ENCODE measurements at places on chromosomes 5 and 9. TPM values are rescaled to one million over a fixed set of nuclear protein-coding genes. Genes with fewer than 3 reads are reported as not detected.

The ZNF366 gene
- polyA plus RNA-seq: 4.0 TPM

- no peak for DNase-seq
These were observed 4.9 kb downstream of the AKNA start for GRCh38 chr9:114382699-114383520.

GRCh38 chr9:16469184-16469583 lies 401.3 kb downstream of the BNC2 start:
- no peak for DNase-seq

DNA sequence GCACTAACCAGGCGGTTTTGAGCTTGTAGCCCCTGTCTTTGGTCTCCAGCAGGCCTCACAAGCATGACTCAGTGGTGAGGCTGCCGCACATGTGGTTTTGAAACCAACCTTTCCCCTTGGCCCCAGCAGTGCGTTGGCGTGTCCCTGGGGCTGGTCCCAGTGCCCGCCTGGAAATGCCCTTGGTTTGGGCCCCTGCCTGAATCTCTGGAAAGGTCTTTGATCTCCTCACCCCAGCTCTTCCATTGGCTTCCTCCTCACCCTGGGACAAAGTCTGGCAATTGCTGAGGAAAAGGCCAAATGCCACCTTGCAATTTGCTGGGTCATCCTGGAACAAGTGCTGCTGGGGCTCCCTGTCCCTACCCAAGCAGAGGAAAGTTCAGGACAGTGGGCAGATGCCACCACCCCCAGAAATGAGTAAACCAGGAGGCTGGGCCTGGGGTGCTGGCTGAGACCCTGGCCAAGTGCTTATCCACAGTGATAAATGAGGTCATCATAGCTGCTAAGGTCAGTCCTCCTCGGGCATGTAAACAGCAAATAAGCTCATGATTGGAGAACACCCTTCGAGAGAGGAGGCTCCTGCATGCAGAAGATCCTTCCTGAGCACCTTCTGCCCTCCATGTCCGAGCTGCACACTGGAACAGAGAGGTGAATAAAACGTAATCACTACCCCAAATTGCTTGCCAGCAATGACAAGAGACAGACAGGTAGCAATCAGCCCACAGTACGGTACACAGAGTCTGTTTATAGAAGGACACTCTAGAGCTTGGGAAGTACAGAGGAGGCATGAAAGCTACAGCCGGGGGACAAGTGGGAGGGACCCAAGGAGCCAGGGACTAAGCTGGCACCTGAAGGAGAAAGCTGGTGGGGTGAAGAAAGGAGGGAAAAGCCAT lies 98.9 kb upstream of the CPEB4 start:
- DNase-seq: no peak

GRCh38 chr9:135392511-135392910 lies 87.1 kb upstream of the PPP1R26 start:
- no peak for DNase-seq

- no peak for DNase-seq
These were observed 215.7 kb downstream of the FAM114A2 start for GRCh38 chr5:153823036-153823435.

The PLPPR1 gene
- polyA plus RNA-seq: 9.8 TPM

The NIM1K gene
- 0.70 TPM for polyA plus RNA-seq

The QRFP gene
- polyA plus RNA-seq: 0.35 TPM

DNA sequence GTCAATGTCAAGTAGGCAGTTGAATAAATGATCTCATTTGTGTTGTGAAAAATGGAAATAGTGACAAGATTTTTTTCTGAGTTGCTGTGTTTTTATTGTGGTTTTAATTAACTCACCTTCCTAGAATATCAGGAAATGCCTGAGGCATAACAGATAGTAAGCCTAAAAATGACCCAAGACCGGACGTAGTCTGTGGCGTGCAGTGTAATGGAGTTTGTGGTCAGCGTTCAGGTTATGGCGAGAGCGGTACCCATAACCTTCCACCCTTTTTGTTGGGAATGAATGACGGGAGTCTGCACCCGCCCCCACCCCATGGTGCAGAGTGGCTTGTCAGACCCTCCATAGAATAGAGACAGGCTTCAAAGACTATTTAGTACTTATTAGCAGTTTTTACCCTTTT lies 119.3 kb downstream of the GALNT10 start:
- DNase-seq: no peak

The RNF208 gene
- polyA plus RNA-seq: 4.2 TPM

The REXO4 gene
- 43.6 TPM for polyA plus RNA-seq

DNA sequence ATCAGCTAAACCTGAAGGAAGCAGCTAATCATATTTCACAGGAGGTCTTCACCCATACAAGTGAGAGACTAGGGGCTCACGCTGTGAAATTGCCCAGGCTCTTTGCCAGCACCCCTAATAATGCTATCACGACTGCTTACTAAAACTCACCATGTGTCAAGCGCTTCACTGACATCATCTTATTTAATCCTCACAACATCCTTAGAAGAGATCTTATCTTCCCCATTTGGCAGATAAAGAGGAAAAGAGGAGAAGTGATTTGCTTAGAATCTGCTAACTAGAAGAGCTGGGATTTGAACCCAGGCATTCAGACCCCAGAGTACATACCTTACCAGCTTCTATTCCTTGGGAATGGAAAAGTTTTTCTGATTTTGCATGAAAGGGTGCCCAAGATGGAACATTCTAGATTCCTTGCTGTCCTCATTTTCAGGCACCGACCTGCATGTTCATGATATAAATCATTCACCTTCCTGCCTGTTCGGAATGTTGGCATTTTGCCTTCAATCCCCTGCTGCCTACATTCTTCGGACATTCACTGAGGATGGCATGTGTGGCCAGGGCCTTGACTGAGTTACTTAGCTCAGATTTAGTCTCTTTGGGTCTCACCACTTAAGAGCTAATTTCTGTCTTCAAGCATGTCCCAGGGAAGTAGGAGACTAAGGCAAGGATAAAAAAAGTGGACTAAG lies 88.1 kb downstream of the SH3TC2 start:
- no peak for DNase-seq

GRCh38 chr5:143648696-143649095 lies 163.3 kb upstream of the HMHB1 start:
- no peak for DNase-seq

The SPATA31A3 gene
- not detected for polyA plus RNA-seq

The TRIO gene
- polyA plus RNA-seq: 181 TPM

The UNC13B gene
- polyA plus RNA-seq: 24.1 TPM

GRCh38 chr5:856531-857425 lies 6.0 kb upstream of the ZDHHC11 start:
- no peak for DNase-seq

- DNase-seq: no peak
These were observed 61.7 kb upstream of the SLC27A6 start for GRCh38 chr5:128903550-128903949.

The NPR3 gene
- polyA plus RNA-seq: 12.0 TPM

The DMRT2 gene
- polyA plus RNA-seq: 31.0 TPM

The GPRIN1 gene
- 0.75 TPM for polyA plus RNA-seq

The CHSY3 gene
- 4.4 TPM for polyA plus RNA-seq

DNA sequence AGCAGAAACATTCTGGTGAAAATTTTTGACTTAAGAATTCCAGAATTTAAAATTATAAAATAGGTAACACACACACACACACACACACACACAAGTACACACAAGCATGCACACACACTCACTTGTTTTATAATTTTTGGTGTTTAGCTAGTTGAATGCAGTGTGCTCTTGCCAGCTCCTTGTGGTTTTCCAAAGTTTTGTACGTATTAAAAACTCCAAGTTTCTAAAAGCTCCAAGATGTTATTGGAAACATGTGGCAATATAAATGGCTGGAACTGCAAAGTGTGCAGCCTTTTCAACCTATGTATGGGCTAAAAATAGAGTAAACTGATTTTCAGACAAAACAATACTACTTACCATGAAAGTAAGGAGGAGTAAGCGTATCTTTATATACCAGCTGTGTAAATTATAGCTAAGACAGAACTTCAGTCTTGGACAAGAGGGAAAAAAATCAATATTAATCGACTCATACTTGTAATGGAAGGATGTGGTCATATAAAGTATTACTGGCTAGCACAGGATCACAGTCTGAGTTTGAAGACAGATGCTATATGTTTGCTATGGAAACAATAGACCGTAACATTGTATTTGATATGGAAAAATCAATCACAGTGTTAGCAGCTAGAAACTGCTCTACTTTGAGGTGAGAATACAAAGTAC lies 727.1 kb upstream of the GRAMD2B start:
- peak; percentile 75 for DNase-seq

DNA sequence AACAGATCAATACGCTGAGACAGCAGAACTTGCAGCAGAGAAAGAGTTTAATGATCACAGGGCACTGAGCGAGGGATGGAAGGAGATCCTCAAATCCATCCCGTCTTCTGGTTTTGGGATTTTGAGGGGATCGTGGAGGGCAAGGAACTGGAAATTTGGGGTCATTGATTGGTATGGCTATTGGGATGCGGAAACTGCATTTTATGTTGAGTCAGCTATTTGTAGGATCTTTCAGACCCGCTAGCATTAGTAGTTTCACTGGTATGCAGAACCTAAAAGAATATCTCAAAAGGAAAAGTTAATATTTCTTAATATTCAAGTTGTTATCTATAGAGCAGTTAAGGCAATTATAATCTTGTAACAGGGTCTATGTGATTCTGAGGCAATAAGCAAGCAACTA lies 771.7 kb upstream of the CTNND2 start:
- DNase-seq: no peak

GRCh38 chr9:80720579-80720978 lies 968.8 kb downstream of the TLE1 start:
- no peak for DNase-seq

DNA sequence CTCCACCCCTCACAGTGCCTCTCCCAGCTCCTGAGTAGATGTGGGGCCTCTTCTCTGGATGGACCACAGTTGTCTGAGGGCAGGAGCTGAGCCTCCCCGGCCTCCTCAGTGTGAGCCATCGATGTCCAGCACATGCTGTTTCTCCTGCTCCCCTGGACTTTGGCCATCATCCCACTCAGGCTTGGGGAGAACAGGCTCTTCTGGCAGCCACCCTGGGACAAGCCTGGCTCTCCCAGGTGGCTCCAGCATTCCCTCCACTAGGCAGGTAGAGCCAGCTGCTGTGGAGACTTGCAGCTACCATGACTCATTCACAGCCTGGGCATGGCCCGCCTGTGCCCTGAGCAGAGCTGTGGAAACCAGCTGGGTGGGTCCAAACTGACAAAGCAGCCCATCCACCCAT lies 77.0 kb downstream of the CSNK1A1 start:
- DNase-seq: no peak

GRCh38 chr9:135517407-135517822 lies 3.8 kb upstream of the LCN1 start:
- DNase-seq: no peak

- no peak for DNase-seq
These were observed 48.1 kb downstream of the KCNV2 start for GRCh38 chr9:2765250-2765880.

The PLCXD3 gene
- polyA plus RNA-seq: 0.03 TPM

DNA sequence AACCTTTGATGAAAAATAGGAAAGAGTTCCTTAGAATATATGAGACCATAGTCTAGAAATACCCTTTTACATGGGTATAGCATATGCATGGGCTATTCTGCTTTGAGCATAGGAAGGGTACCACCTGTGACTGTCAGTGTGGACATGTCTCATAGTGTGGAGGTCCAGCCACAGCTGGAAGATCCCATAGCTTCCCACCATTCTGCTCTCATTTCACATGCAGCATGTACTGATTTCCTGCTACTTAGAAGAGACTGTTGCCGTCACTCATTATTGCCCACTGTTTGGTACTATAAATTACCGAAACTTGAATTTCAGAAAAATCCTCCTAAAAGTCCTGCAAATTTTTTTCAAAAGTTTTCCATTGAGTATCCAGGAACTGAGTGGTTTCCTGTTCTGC lies 477.8 kb upstream of the DAB2 start:
- DNase-seq: no peak

DNA sequence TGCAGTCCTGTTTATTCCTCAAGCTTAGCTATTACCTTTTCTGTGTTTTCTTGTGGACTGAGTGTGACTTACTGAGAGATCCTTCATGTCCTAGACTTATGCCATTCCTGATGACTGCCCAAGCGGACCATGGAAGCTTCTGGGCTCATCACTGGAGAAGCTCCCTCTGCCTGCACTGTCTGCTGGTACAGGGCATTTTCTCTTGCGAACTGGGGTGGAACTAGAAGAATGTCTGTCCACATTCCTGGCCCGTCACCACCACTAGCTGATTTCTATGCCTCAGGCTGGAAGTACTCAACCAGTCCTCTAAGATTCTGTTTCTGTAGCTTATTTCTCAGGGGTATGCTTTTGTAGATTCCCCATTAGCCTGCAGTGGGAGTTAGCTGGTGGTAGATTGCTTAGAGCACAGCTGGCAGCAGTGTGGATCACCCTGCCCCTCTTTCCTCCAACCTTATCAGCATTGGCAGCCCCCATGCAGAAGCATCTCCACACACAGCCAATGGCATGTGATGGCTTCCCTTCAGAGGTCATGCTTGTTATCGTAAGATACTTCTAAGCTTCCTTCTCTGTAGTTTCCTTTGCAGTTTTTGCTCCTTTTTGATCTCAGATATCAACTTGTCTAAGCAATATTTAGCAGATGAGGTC lies 12.4 kb downstream of the SLC36A1 start:
- DNase-seq: no peak

DNA sequence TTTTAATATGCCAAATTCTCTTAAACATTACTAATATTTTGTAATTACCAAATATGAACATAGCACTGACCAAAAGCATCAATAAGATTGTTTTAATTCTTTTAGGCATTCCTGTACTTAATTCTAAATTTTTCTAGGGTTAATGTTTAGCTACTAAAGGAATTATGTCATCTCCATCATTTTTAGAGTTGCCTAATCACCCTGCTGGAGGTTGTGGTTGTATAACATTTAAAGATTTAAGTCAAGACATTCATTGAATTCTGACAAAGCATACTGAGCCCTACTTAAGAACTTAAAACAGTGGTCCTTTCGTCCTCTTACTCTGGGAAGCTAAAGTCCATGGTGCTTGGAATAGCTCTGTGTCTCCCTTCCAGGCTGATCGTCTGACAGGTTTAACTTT lies 28.1 kb upstream of the DAB2 start:
- DNase-seq: no peak

All from hindlimb muscle (tissue), 1 donor.